Hematopoietic multipotent progenitor cell treated with erythropoietin and hydrocortisone succinate and interleukin-3 and kit ligand, for 4 days (in vitro differentiated cells): ENCODE measurements at places on chromosomes 12 and 14.
A peak's percentile ranks its signal among the peaks of the same experiment; 100 is the strongest.

- DNase-seq, result no peak
Observed at GRCh38 chr12:5808981-5809380, 136.1 kb downstream of the ANO2 start.

GRCh38 chr12:55829967-55830600 lies 697 bp upstream of the DNAJC14 start:
- peak; percentile 62 for DNase-seq

DNA sequence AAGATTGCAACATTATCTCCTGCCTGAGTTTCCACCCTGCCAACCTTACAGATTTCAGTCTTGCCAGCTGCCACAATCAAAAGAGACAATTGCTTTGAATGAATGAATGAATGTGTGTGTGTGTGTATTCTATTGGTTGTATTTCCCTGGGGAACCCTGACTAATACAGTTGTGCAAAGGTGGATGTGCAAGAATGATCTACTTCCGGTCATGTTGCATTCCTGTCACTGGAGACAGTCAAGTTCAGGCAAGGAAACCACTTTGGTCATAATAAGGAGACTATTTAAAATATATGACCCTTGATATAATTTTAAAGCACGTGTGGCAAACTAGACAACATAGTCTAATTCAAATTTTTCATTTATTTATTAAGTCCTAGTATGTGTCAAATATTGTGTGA lies 13.1 kb downstream of the RERG start:
- DNase-seq, result no peak

- peak; percentile 70 for DNase-seq
Observed at GRCh38 chr14:63650256-63650952, 8.7 kb upstream of the WDR89 start.

DNA sequence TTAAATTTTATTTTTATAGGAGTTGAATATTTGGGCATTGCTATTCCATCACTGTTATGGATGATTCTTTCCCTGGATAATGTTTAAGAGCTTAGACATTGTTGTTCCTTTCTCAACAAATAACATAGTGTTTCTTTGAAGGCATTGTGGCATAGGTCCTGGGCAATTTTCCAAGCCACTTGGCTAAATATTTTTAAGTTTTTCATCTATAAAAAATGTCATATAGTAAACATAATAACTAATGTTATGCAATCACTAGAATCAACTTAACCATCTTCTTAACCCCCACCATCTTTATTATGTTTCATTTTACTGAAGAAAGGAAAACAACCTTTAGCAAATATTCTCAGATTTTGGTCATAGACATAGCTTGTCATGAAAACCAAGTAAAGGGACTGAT lies 600.6 kb upstream of the LMO3 start:
- DNase-seq, result no peak

- DNase-seq, result no peak
Observed at GRCh38 chr12:97680751-97681150, 218.1 kb downstream of the RMST start.

GRCh38 chr14:76203086-76204001 lies 51.6 kb downstream of the GPATCH2L start:
- DNase-seq, result no peak

- no peak for DNase-seq
Observed at GRCh38 chr12:124293286-124294003, 1.4 kb upstream of the RFLNA start.

- no peak for DNase-seq
Observed at GRCh38 chr12:131764738-131765137, 53.8 kb downstream of the SFSWAP start.

DNA sequence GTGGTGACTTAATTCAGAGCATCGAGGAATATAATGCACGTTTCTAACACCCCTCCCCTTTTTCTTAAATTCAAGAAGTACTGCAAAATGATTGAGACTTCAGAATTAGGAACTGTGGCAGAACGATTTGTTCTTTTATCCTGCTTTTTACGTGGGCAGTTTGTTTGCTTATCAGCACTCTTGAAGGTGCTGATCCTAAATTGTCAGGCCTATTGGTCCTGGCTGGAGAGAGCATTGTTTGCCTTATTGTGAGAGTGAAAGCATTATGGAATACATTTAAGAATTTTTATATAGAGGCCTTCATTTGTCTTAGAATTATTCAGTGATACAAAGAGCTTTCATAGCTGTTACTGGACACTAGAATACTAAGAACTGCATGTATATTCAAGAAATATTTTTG lies 59.1 kb downstream of the TMTC2 start:
- no peak for DNase-seq

DNA sequence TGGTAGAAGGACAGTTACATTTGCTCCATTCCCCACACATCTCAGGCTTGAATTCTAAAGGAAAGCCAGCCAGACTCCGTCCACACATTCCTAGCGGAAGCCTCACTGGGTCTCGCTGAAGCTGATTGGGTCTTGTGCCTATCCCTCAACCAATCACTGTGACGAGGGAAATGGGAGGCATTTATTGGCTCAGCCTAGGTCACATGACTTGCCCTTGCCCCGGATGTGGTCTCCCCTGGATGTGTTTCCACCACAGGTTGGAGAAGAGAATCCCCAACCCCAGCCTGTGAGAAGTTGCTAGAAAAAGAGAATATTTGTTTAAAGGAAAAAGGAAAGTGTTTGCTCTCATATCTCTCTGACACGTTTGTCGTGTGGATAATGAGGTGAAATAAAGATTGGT lies 93.4 kb downstream of the C12orf75 start:
- no peak for DNase-seq

DNA sequence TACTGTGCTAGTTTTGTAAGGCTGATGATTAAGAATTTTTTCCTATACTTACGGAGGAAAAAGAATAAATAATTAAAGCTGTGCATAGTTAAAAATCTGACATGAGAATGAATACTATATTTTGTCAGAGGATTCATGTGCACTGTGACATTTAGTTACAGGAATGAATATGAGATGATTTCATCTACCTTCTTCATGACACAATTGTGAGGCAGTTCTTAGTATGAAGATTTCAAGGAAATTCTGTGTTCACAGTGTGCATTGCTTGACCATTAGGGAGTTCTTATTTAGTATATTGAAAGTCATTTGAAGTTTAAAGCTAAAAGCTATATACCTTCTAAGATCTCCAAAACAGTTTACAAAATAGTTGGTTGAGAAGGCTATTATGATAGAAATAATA lies 70.1 kb downstream of the ATF7IP start:
- DNase-seq, result no peak

GRCh38 chr14:71430678-71431376 lies 501.4 kb upstream of the RGS6 start:
- DNase-seq, result peak; percentile 24

GRCh38 chr14:77478796-77479195 lies 19.8 kb downstream of the ISM2 start:
- DNase-seq, result no peak

- DNase-seq, result no peak
Observed at GRCh38 chr14:21749306-21749868, 75.8 kb upstream of the OR4E1 start.

GRCh38 chr14:36129181-36129580 lies 47.3 kb downstream of the PTCSC3 start:
- DNase-seq, result no peak

- DNase-seq, result no peak
Observed at GRCh38 chr14:94379291-94380224, 8.8 kb downstream of the SERPINA1 start.

DNA sequence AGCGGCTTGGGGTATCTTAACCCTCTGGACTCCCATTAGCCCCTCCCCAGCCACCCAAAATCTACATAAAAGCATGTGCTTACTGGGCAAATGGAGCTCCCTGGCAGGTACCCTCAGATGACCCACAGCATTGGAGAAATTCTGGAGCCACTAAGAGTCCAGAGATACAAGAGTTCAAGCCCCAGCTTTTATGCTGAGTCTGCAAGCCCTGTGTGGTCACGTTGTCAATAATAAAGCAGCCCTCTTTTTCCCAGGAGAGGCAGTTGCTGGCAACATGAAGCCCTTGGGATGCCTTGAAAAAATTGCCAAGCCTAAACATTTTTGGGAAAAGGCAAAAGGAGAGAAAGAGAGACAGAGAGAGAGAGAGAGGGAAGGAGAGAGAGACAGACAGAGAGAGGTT lies 83.4 kb downstream of the RBM19 start:
- no peak for DNase-seq

DNA sequence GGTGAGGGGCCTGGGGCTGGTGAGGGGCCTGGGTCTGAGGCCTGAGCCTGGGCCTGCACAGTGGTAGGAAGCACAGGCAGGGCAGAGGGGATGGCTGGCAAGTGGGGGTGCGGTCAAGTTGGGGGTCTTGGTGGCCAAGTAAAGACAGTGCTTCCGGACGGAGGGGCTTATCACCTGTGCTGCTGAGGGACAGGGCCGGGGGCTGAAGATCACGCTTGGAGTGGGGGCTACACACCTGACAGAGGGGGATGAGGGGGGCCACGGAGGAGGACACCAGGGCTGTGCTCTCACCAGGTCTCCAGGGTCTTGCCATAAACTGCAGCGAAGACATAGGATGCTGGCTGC lies 12.2 kb downstream of the TEDC1 start:
- no peak for DNase-seq

- DNase-seq, result no peak
Observed at GRCh38 chr12:55933799-55934742, 3.1 kb downstream of the DGKA start.

- no peak for DNase-seq
Observed at GRCh38 chr14:95039259-95039992, 117.9 kb downstream of the DICER1 start.

DNA sequence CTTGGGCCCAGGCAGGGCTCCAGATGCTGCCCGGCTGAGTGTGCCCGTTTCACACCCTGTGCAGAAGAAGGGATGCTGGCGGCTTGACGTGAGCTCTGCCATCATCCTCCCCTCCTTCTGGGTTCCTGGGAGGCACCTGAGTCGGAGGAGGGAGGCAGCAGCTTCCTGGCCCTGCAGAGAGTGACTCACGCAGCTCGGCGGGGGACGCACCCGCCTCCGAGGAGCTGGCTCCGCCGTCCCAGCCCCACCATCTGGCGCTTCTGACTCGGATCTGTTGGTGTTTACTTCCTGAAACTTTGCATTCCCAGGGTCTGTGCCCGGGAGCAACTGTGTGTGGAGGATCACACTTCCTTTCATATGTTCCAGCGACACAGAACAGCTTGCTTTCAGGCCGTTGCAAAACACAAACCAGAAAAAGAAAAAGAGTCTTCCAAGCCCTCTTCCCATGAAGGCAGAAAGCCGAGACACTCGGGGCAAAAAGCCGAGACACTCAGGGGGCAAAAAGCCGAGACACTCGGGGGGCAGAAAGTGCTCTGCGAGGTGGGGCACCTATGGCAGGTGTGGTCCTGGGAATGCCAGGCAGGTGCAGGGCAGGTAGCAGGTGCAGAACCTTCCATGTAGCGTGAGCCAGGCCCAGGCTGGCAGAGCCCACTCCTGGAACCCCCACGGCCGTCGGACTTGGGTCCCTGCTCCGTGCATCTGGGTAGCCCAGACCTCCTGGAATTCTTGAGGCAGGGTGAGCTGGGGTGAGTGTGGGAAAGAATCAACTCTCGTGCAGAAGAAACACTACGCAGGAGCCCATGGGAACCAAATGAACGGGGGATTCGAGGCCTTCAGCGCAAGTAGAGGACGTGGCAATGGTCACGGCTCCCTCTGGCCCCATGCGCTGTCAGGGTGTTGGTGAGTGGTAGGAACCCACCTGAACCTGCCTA lies 27.6 kb upstream of the GALNT9 start:
- peak; percentile 7 for DNase-seq

DNA sequence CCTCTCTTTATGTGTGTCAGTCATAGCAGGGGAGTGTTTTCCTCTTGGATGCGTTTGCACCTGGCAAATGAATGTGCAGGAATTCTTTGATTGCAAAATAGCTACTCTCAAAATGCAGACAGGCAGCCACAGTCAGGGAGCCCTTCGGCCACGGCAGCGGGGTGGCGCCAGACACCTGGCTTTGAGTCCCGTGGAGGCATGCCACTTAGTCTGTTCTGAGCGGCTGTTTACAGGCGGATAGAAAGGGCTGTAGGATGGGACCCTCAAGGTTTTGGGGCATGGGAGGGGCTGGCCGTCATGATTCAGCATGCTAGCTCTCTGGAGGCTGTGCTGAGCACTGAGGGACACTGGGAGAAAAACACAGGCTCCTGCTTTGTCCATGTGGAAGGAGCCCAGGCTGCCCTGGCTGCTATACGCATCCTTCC lies 117.1 kb downstream of the SLC25A47 start:
- peak; percentile 70 for DNase-seq

GRCh38 chr14:68364792-68365192 lies 428.1 kb downstream of the ZFP36L1 start:
- DNase-seq, result no peak

DNA sequence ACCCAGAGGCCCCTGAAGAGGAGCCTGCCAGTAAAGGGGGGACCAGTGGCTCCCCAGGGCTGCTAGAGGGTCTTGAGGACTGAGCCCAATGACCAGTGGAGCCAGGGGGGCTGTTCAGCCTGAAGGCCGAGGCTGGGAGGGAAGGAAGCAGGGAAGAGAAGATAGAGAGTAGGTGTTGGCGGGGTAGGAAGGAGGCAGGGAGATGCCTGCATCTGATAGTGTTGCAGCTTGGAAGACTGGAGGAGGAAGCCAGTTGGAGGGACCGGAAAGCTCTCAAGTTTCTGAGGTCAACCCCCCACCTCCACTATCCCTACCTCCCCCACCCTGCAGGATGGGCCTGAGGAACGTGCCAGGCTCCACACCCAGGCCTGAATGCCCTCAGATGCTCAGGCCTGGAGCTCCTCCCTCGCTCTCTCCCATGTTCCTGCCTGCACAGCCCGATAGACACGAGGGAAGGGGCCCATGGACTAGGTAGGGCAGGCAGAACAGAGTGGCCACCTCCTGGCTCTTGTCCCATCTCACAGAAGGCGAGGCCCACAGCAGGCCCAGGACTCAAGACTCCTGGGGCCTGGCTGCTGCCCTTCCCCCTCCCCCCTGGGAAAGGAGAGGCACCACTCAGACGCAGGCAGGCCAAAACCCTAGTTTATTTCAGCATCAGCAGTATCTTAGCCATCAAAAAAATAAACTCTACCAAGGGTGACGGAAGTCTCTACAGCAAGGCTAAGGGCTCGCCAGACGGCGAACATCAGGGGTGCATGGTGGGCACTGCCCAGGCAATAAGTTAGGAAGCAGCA lies 3.4 kb downstream of the CKB start:
- peak; percentile 82 for DNase-seq

DNA sequence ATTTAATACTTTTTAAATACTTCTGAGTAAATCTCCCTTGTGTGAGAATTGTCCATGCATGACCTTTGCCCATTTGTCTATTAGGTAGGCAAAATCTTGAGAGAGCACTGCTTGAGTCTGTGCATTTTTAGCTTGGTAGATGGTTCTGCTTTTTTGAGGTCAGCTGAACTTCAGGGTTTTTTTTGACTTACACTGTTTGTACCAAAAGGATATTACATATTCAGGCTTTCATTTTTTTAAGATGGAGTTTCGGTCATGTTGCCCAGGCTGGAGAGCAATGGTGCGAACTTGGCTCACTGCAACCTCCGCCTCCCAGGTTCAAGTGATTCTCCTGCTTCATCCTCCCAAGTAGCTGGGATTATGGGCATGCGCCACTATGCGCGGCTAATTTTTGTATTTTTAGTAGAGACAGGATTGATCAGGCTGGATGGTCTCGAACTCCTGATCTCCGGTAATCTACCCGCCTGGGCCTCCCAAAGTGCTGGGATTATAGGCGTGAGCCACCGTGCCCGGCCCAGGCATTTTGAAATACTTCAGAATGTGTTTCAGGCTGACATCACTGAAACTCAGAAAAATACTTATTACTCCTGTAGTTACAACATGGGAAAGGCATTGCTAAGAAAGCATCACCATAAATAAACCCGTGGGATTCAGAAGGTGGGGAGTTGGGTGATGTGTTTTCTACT lies 11.1 kb downstream of the RASSF3 start:
- DNase-seq, result peak; percentile 76
